ENCODE measurements at places on chromosomes 2 and 18.

DNA sequence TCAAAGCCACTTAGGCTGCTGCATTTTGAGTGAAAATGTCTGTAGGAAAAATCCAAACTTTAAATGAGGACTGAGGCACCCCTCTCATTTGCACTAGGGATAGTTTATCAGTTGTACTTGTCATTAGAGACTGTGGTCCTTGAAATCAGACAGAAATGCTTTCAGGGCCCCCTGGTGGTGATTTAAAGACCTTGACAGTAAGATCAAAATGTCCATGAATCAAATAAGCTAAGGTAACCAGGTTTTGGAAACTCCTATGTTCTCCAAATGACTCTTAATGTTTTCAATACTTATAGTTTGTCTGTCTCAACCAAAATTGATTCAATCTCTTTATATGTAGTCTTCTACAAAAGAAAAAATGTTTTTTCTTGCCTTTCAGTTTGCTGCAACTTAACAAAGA is 28.8 kb upstream of the DDX18 start:
- peak; percentile 72 for DNase-seq

DNA sequence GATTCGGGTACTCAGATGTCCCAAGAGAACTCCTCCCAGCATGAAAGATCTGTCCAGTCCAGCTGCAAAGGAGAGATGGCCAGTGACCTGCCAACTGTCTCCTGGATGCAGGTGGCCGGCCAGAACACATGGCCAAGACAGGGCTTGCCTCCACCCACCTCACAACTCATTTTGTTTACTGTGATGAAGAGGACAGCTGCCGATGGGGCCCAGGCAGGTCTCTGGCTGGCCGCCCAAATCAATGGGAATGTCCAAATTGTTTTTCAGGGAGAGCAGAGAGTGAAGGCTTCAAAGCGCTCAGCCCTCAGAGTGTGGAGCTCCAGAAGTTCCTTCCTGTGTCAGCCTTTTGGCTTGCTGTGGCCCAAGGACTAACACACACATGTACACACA is 41.9 kb downstream of the FOSL2 start:
- DNase-seq, result peak; percentile 17

GRCh38 chr2:197890168-197890567 is 85.8 kb downstream of the PLCL1 start:
- DNase-seq, result no peak

- DNase-seq, result peak; percentile 54
Measured at GRCh38 chr18:36828157-36828629, 609 bp downstream of the TPGS2 start.

DNA sequence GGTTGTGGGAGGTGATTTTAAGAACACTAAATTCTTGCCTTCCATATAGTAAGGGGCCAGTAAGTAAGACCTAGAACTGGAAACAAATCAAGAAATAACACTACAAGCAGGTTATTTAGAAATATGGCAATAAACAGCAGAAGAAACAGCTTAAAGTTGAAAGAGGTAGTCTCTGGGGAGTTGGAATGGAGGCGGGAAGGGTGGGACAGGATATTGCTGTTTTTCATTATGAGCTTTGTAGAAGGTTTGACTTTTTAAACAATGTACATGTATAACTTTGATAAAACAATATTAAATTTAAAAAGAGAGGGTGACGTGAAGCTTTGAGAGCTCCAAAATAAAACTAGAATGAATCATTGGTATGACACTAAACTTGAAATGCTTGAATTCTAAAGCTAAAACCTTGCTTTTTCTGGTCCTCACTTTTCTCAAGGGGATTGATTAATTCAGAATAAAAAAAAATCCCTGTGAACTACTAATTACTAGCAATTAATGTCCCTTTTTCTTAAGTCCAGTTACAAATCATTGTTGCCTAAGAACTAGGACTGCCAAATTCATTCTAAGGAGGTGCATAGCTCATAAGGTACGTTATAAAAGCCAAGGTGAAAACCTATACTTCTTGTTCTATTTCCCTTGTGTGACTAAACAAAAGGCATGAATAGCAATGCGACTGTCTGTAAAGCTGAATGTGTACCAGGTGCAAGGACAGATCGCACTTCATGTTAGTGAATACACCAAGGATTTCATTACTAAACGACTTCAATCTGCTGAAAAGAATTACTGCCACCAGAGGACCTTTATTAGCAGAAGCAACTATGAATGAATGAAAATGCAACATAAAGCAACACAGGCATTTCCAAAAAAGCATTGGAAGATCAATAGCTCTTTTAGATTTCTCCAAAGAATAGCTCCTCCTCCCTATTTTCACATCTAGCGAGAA is 177.5 kb downstream of the RBM43 start:
- DNase-seq, result no peak

DNA sequence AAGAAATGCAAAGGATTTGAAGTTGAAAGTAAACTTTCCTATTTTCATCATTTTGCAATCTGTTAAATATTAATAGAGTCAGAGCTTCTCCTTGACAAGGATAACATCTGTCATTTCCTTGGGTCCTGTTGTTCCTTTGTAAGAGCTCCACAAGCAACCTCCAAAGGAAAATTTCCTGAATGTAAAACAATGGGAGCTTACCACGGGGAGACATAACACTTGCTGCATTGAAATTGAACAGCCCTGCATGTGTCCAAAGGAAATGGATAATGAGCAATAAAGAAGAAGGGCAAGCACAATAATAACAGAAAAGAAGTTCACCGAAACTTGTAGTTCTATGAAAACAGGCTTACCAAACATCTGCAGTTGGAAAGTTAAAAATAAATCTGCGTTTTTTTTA is 42.0 kb upstream of the SCG2 start:
- DNase-seq, result no peak

DNA sequence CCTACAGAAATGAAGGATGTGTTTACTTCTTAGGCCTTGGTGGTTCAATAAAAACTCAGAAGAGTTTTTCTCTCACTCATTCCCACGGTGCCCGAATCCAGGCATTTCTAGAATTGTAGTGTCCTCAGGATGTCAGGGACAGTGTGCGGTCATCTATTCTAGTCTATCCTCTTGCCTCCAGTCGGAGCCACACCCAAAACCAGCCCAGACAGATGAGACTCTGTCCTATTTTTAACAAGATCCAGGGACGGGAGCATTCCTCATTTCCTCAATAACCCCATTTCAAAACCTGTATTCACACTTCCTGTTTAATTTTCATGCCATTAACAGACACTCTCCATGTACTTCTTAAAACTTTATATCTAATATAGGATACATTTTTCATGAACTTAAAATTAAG is 11.6 kb upstream of the RBMS1 start:
- no peak for DNase-seq

DNA sequence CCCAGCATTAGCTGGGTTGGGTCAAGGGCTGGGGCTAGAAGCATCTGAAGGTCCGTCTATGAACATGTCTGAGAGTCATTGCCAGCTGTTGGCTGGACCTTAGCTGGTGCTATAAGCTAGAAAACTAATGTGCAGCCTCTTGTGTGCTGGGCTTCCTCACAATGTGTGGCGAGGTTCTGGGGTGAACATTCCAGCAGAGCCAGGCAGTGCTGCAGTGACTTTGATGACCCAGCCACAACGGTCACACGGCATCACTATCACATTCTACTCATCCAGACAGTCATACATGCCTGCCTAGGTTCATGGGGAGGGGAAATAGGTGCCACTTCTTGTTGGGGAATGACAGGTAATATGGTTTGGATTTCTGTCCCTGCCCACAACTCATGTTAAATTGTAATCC is 260.5 kb downstream of the CYP26B1 start:
- DNase-seq, result no peak

DNA sequence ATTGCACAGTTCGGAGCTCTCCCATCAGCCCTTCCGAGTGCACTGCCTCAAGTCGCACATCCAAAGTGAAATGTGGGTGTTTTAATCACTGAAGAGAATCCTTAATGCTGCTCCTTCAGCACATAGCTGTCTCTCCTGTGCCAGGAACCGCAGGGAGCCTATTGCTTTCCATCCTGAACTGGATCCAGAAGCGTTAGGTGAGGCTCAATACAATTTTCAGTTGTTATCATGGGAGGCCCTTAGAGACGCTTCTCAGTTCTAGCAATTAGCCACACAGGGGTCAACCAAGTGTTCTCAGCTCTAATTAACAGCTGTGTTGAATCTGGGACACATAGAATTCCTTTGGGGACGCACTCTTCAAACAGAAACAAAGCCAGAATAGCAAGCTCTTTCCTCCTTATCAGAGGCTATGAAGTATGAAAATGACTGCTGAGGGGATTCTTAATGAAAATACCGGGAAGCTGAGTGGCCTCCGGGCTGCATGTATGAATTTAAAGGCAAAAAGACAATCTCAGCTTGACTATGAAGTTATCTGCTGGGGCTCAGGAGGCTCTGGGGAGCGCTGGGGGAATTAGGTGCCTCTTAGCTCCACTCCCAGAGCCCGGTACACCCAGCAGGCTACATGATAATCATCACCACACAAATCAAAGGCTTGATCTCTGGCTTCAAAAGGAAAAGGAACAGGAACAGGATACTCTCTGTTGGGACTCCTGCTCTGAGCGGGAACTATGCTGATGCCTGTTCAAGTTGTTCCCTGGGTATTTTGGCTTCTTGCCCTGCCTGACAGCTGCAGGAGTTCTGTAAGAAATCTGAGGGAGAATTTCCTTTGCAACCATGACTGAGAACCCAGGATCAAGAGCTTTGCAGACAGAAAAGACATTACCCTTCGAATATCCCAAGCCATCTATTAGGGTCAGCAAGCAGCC is 55.4 kb upstream of the NCOA1 start:
- no peak for DNase-seq

DNA sequence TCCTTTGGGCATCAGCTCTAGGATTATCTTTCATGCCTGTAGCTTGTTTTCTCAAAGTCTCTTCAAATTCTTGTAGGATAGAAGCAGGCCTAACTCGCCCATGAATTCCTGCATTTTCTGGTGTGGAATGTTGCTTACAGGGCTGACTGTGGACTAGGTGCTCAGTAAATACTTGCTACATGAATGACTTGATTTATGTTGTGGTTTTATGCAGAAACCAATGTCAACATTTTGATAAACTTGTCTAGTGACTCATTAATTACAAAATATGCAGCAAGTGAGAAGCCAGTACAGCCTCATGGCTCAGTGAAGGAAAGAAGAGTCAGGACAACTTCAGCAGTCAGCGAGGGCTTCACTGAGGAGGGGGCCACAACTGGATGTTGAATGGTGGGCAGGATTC is 110.6 kb upstream of the SIX2 start:
- DNase-seq, result peak; percentile 38

DNA sequence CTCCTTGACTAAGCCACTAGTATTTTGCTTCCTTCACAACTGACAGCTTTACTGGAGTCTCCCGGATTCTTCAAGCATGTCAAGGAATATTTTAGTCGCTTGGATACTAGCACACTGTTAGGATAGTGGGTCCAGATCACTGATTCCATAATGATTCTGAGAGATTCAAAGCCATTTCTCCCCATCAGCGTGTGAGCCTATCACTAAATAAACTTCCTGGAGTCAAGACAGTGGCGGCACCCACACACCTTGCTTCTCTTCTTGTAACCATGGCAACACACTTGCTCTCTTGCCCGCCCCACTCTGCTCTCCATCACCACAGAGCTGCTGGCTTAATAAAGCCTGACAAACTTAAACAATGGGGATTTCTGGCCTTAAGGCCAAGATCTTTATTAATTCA is 245.1 kb downstream of the LRRTM1 start:
- no peak for DNase-seq

GRCh38 chr2:202721621-202722020 is 86.9 kb downstream of the FAM117B start:
- no peak for DNase-seq

GRCh38 chr2:133420788-133421187 is 147.5 kb downstream of the NCKAP5 start:
- DNase-seq, result no peak
